MG63 (cell line): ENCODE measurements at places on chromosomes 2 and 18. TPM values are rescaled to one million over a fixed set of nuclear protein-coding genes. Genes with fewer than 3 reads are reported as not detected.

Gene SATB2
- total RNA-seq: 3.4 and 5.1 TPM in 2 replicates

Gene SERPINB3
- total RNA-seq: not detected in 2 replicates

Gene DSC3
- total RNA-seq: not detected in 2 replicates

Gene PID1
- total RNA-seq: 55.1 and 63.3 TPM in 2 replicates

Gene TOGARAM2
- 1.0 and 3.7 TPM in 2 replicates for total RNA-seq
